Kidney epithelial cell (primary cell): ENCODE measurements at places on chromosomes 11 and 22. TPM values are rescaled to one million over a fixed set of nuclear protein-coding genes. Genes with fewer than 3 reads are reported as not detected.
A peak's percentile ranks its signal among the peaks of the same experiment; 100 is the strongest.

DNA sequence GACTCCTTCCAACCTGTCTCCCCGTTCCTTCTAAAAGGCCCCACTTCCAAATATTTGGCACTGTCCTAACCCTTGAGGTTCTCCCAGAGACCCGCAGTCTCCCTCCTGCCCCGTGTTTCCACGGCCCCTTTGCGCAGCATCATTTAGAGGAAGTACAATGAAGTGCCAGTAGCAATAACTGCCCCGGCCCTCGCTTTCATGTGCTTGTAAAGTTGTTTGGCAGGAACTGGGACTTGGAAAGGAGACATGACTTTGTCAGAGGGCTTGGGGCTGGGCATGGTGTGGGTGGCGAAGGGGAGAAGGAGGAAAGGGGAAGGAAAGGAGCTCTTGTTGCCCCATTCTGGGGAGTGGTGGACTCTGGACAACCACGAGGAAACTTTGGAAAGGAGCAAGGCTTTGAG is 2.6 kb downstream of the CD44 start:
- DNase-seq, result no peak

DNA sequence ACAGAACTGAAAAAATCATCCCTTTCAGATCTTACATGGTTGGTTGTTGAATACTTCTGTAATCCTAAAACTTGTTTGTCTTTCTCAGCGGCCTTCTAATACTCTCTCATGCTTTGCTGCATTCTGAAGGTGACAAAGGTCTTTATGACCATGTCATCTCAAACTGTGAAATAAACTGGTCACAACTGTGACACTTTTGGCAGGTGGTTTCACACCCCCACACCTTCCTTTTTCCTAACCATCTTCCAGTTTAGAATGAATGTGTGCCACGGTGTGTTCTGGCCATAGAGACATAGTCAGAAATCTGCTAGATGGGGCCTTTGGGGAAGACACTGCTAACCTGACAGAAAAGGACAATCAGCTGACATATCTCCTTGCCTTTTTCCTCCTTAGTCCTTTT is 14.7 kb upstream of the RFPL3 start:
- no peak for DNase-seq

The FGF3 gene
- total RNA-seq, result not detected in 2 replicates

GRCh38 chr11:42951266-42951665 is 360.5 kb upstream of the API5 start:
- no peak for DNase-seq

DNA sequence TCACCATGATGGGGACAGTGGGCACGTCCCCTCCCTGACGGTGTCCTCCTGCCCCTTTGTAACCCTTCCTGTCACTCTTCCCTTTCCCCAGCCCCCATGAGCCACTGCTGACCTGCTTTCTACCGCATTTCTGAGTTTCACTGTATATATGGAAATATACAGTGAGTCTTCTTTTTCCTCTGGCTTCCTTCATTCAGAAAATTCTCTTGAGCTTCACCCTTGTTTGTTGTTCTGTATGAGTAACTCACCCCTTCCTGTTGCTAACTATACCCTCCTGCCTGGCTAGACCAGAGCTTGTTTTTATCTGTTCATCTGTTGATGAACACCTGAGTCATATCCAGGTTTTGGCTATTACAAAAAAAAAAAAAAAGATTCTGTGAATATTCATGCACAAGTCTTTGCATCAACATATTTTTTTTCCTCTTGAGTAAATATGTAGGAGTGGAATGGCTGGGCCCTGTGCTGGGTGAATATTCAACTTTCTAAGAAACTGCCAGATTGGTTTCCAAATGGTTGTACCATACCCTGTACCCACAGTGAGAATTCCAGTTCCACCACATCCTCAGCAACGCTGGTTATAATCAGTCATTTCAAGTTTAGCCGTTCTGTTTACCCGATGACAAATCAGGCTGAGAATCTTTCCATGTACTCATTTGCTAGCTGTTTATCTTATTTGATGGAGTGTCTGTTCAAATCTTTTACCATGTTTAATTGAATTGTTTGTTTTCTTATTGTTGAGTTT is 62.0 kb downstream of the IGF2 start:
- peak; percentile 53 for DNase-seq

The TPBGL gene
- total RNA-seq, result 0.04 TPM in 1 of 2 replicates, not detected in the other

The GPR137 gene
- 21.9 and 44.3 TPM in 2 replicates for total RNA-seq

DNA sequence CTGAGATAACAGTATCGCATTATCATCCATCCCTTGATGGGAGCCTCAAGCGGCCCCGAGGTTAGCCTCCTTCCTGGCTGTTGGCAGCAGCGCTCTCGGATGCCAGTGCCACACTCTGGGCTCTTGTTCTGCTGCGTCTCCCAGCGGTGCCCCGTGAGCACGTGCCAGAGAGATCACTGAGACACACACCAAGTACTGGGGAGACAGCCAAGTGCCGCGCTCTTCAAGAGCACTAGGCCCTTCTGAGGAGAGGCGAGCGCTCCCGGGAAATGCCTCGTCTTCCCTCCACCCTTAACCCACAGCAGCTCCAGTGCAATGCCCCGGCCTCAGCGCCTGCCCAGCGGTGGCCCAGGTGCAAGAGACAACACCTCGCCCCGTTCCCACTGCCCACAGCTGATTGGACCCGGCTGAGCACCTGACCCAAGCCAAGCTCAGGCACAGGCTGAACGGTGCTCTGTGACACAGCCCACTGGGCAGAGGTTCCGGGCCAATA is 248.3 kb upstream of the NARS2 start:
- DNase-seq, result no peak

The FAM83F gene
- 5.8 and 6.9 TPM in 2 replicates for total RNA-seq

- DNase-seq, result no peak
Observed at GRCh38 chr11:125180413-125181305, 16.1 kb downstream of the PKNOX2 start.

GRCh38 chr11:746289-747157 is 741 bp upstream of the TALDO1 start:
- no peak for DNase-seq

GRCh38 chr11:105189581-105189980 is 50.0 kb upstream of the CARD18 start:
- DNase-seq, result no peak

DNA sequence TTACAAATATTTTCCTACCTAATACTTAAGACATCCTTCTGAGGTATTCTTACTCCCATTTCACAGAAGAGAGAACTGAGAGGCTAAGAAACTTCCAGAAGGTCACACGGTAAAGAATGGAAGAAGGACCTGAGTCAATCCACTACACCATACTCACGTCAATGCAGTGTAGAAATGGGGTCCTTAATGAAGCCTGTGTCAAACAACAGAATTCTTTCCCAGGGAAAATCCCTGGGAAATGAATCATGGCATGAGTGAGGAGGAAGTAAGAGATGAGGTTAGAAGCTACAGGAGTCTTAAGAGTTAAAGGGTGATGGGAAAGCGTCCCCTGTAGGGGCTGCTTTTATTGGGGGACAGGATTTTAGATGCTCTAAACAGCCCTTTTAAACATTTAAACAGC is 147.9 kb downstream of the C11orf91 start:
- no peak for DNase-seq

DNA sequence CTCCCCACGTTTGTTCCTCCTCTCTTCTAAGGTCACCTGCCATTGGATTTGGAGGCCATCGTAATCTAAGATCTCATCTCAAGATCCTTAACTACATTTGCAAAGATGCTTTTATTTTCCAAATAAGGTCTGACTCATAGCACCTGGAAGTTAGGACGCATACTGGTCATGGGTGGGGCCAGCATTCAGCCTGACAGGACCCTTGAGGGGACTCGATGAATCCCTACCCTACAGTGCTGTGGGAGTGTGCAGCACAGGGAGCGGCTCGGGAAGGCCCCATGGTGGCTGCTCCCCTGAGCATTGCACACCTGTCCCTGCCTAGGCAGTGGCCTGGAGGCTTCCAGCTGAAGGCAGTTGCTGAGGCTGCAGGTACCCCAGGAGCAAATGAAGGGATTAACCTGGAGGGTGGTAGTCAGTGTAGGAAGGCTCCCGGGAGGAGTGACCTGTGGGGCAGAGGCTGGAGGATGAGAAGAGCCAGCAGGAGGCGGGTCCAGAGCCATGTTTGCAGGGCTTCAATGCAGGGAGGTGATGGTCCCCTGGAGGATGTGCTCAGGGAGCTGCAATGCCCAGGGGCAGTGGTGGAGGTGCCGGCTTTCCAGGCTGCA is 362.2 kb downstream of the CTTN start:
- DNase-seq, result no peak

DNA sequence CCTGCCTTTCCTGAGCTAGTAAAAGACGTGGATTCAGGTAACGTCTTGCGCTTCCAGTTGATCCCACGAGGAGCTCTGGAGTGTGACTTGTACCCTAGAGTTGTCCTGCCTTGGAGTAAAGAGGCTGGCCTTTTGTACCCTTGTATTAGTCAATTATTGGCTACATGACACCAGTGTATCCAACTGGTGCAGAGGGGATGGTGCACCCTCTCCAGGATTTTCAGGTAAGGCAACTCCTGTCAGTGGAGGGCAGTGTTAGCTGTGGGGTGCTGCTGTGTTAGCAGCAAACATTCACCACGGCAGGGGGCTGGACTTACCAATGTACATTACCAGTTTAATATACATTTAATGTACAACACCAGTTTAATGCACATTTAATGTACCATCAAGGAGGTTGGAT is 233.5 kb downstream of the MIAT start:
- DNase-seq, result no peak

- no peak for DNase-seq
Observed at GRCh38 chr11:60392361-60392760, 3.9 kb upstream of the MS4A14 start.

DNA sequence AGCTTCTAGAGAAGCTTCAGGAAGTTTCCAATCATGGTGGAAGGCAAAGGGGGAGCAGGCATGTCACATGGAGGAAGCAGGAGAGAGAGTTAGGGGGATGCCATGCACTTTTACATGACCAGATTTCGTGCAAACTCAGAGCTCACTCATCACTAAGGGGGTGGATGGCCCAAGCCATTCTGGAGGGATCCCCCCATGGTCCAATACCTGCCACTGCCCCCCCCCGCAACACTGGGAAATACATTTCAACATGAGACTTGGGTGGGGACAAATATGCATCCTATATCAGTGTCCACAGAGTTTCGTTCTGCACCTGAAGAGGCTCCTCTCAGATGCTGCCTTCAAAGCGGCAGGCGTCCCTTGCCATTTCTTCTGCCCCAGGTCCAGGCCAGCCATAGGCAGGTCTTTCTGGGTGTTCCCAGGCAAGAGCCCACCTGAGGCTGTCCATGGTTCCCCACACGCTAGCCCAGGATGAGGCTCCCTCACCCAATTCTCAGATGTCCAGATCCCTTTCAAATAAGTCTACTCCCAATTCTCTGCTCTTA is 1344.3 kb downstream of the TBC1D22A start:
- DNase-seq, result no peak

DNA sequence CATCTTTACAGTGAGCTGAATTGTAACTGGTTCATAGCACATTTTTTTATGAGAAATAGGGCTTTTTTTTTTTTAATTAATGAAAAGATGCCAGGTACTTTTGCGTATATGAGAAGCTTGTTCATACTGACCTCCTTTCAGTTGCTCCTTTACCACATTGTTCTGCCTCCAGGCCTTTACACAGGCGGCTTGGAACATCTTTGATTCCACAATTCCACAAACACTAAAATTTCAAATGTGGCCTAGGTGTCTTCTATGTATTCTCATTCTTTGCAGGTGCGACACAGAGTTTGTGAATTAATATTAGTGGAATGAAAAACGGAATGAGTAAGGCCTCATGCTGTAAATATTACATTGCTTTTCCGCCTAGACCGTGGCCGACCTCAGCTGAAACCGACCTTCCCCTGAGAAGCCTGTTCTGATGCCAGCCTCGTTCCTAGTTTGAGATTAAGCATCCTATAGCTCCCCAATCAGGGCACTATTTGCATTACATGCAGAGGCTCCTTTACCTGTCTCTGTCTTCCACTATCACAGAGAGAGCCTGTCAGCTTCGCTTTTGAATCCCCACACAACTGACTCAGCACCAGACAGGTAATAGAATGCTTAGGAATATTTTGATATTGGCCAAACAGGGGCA is 125.8 kb downstream of the LDLRAD3 start:
- no peak for DNase-seq

GRCh38 chr11:11261629-11262028 is 91.4 kb downstream of the CSNK2A3 start:
- no peak for DNase-seq

The TRIM29 gene
- 0.29 and 0.41 TPM in 2 replicates for total RNA-seq

The IPO7 gene
- 95.1 and 109 TPM in 2 replicates for total RNA-seq

DNA sequence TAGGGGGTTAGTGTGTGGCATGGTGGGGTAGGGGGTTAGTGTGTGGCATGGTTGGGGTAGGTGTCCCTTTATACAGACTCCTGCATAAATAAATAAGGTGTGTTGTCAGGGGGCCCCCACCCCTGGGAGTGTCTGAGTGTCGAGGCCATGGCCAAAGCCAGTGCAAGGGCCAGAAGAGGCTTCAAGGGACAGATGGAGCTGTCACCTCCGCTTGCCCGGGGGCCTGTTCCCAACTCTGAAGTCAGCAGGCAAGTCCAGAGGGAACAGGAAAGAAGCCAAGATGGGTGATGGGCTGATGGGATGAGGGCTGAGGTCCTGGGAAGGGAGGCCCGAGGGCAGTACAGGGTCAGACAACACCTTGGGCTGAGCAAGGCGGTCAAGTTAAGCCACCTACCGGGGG is 997.8 kb downstream of the BRD1 start:
- no peak for DNase-seq

DNA sequence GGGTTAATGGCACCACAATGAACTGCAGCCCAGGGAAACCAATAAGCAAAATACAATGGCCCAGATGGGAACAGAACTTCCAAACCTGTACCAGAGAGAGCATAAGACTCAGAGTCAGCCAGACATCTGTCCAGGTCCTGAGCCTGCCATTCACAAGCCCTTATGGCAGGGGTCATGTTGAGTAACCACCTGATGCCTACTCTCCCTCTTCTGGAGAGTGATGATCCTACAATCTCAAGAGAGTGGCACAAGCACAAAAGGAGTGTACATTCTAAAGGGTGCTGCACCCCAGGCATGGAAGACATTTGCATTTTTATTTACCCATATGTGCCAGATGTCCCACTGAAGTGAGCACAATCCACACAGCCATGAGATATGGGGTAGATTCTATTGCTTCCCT is 10.6 kb downstream of the TENM4 start:
- DNase-seq, result no peak
